ENCODE measurements at places on chromosomes 5 and 9.

DNA sequence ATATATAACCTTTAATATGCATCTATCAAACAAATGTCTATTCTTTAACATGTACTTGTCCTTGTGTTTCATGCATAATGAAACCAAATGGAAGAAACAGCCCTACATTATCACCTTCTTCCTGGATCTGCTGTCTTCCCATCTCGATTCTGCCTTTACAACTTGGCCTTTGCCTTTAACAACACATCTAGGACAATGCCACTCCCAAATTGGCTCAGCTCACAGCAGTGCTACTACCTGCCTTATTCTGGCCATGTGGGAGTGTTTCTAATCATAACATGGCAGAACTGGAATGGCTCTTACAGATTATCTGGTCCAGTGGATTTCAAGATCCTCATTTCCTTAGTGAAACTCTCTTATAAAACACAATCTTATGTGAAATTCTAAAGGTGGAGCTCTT, 176.5 kb downstream of the CARTPT start:
- no peak for DNase-seq

GRCh38 chr9:36046923-36047322, 10.2 kb downstream of the RECK start:
- no peak for DNase-seq

DNA sequence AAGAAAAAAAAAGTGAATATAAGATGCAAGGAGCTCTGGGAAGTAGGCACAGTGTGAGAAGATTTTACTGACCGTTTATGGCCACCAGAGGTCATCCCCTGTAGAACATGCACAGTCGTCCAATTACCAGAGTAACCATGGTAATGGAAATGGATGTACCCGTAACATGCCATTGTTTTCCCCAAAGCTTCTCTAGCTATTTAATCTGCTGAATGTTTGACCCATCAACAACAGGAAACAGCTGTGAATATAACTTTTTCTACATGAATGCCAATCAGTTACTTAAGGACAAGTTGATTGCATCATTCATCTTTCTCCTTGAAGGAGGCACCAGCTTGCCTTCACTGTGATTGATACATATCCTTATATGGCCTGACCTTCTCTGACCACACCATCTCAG, 1967.0 kb upstream of the CDH9 start:
- no peak for DNase-seq

DNA sequence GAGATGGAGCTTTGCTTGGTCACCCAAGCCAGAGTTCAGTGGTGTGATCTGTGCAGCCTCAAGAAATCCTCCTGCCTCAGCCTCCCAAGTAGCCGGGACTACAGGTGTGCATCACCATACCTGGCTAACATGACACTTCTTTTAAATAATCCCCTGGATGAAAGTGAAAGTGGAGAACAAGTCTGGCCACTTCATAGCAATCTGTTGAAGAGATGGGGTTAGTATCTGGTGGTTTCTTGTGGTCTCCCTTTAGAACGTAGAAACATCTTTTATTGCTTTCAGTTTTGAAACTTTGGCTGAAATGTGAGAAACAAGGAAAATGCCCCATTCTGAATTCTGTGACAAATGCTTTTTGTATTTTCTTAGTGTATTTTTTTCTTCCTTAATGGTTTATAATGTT, 452.5 kb upstream of the RIOK2 start:
- DNase-seq: no peak

- no peak for DNase-seq
These were observed 379.5 kb upstream of the GRAMD2B start for GRCh38 chr5:126043688-126044087.

DNA sequence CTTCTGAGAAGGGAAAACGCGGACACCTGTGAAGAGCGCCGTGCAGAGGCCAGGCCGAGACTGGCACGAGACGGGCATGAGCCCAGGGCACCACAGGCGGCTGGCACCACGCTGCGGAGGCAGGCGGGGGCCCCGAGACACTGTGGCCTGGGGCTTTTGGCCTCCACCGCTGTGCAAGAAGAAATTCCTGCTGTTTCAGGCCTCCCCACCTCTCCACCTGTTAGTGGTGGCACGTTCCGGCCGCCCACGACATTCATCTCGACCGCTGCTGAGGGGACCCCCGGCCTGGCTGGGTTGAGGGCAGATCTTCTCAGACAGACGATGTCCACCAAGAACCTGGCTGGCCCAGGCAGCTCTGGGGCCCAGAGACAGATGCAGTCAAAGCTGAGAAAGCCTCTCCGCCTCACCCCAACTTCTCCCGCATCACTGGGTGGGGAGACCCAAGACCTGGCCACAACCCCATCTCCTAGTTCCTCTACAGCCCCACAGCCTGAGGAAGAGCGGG, 11.5 kb downstream of the NACC2 start:
- no peak for DNase-seq

Data from activated CD4-positive, alpha-beta T cell treated with anti-CD3 and anti-CD28 coated beads for 48 hours (primary cell).